NCI-H1436 treated with DMSO at 0.1 percent for 48 hours (cell line): ENCODE measurements at places on chromosomes 5 and 9.

- no peak for DNase-seq
Measured at GRCh38 chr5:58378613-58379390, 81.1 kb downstream of the PLK2 start.

GRCh38 chr9:26175264-26175663 is 497.0 kb upstream of the TUSC1 start:
- DNase-seq = no peak

DNA sequence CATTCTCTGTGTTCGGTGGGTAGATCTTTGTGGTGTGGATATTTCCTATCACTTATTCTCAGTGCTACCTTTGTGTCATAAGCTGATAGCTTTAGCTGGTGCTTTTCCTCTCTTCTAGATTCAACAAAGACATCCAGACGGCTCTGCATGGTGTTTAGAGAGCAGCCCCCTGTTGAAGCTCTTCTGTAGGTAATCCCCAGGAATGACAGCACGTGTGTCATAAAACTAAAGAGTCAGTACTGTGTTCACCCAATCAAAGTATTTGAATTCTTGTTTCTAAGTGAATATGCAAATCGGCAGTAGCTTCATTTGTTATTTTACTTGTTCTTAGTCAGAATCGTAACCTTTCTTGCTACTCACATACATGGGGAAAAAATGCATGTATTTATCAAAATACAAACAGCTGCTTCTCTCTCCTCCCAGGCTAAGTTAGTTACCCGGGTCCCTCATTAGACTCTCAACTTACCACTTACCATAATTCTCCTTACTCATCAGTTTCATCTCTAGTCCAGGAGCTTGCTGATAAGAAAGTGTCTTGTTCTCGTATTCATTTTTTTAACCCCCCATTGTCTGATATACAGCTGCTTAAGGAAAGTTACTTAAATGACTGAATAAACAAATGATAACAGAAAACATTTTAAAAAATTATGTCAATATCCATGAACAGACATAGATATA is 1696.0 kb upstream of the WWC1 start:
- DNase-seq = no peak

- no peak for DNase-seq
Measured at GRCh38 chr9:88732128-88732527, 197.2 kb downstream of the NXNL2 start.

GRCh38 chr5:145479271-145479670 is 355.9 kb downstream of the PRELID2 start:
- no peak for DNase-seq

DNA sequence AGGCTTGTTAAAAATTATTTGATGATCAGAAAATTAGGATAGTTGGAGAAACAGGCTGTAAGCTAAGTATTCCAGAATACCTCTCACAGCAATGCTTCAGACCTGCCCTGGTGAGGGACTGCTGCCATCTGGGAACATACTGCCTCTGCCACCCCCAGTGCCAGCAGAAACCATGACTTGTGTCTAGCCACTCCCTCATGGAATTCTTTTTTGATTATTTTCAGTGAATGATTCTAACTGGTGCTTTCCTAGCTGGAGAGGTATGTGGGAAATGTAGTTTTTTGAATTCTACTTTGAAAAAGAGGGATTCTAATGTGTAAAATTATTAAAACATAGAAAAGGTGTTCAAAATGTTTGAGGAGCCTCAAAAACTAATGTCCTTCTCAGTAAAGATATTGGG is 126.3 kb downstream of the HMHB1 start:
- DNase-seq = no peak

DNA sequence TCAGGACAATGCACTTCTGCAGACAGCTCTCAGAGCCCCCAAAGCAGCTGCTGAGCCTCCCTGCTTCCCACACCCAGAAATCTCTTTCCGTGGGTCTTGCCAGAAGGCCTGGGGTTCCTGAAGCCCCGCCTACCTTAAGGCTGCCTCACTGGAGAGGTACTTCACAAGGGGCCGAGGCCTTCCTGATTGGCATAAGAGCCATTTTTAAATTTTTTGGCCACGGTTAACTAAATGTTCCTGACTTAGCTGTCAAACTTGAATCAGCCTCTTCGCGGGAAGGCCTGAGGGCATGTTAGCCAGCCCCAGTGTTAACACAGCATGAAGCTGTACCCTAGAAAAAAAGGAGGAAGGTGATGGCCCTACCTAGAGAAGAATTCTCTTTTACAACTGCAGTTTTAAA is 20.7 kb upstream of the EPB41L4B start:
- DNase-seq = no peak

DNA sequence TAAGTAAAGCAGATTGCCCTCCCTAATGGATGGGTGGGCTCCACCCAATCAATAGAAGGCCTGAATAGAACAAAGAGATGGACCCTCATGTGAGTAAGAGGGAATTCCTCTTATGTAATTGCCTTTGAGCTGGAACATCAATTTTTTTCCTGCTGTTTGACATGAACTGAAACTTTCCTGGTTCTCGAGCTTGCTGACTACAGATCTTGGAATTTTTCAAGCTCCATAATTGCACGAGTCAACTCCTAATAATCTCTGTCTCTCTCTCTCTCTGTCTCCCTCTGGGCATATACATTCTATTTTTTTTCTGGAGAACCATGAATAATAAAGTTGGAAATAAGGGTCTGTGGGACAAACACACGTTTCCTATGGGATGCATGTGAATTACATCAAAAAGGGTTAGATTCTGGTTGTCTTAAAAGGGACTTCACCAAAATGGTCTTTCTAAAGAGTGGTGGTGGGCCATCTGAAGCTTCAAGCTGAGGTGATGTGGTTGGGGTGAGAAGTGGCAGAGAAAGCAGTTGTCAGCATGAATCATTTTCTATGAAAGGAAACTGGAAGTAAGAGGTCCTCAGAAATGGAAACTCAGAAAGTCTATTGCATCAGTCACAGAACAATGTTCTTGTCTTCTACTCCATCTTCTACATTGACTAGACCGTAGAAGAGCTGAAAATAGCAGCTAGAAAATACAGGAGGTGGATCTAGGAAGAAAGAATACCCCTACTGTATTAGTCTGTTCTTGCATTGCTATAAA is 47.0 kb upstream of the HOMER1 start:
- DNase-seq = no peak

- DNase-seq = no peak
Measured at GRCh38 chr9:95689669-95690068, 172.9 kb upstream of the PTCH1 start.
